ENCODE measurements at places on chromosomes 7 and 10. TPM values are rescaled to one million over a fixed set of nuclear protein-coding genes. Genes with fewer than 3 reads are reported as not detected.

METTL27 gene
- 71.8 TPM for total RNA-seq

ZNF239 gene
- 4.7 TPM for total RNA-seq

- DNase-seq, result no peak
These were observed 147.8 kb upstream of the AUTS2 start for GRCh38 chr7:69450456-69450855.

DNA sequence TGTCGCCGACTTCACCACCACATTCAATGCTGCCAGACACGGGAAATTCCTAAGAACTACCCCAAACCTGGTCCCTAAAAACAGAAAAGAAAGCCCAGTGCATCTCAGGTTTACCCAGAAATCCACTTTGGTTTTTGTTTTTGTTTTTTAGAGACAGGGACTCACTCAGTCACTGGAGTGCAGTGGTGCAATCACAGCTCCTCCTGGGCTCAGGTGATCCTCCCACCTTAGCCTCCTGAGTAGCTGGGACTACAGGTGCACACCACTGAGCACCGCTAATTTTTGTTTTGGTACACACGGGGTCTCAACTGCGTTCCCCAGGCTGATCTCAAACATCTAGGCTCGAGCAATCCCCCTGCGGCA, 22.8 kb downstream of the MAD1L1 start:
- no peak for DNase-seq

- no peak for DNase-seq
These were observed 25.3 kb upstream of the GIMAP6 start for GRCh38 chr7:150657526-150657925.

GRCh38 chr10:13998163-13998835, 332.4 kb downstream of the FRMD4A start:
- DNase-seq, result no peak

- DNase-seq, result no peak
These were observed 84.2 kb upstream of the STEAP1B start for GRCh38 chr7:22584179-22584578.

DNA sequence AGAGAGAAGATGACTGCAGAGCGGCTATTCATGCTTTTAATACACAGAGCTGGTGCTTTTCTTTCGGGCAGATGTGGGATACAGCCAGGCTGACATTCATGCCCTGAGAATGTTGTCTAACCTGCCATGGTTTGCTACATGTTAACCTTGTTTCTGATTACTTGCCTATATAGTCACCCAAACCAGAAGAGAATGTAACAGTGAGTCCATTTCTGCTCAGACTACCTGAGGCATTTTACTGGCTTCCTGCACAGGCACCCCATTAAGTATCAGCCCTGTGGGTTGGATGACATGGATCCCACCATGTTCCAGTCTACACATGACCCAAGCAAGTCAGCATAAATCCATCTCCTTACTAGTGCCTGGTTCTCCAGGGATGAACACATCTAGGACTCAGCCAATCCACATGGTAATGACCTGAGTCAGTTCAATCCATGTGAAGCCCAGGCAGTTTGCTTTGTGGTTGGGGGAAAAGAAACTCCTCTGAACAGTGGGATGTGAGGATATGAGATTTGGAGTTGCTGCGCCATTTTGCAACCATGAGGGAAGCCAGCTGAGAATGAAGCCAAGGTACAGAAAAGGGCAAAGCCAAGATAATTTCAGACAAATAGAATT, 55.7 kb upstream of the MKX start:
- no peak for DNase-seq

All from Caki2 (cell line).